Activated CD8-positive, alpha-beta memory T cell treated with anti-CD3 and anti-CD28 coated beads for 4 hours (primary cell): ENCODE measurements at places on chromosomes 3 and 15.

GRCh38 chr3:49602877-49603411 lies 48.7 kb downstream of the BSN start:
- DNase-seq = peak; percentile 58

GRCh38 chr3:139227165-139227564 lies 116.7 kb upstream of the MRPS22 start:
- no peak for DNase-seq

GRCh38 chr15:40991355-40991754 lies 38.1 kb downstream of the CHAC1 start:
- no peak for DNase-seq

DNA sequence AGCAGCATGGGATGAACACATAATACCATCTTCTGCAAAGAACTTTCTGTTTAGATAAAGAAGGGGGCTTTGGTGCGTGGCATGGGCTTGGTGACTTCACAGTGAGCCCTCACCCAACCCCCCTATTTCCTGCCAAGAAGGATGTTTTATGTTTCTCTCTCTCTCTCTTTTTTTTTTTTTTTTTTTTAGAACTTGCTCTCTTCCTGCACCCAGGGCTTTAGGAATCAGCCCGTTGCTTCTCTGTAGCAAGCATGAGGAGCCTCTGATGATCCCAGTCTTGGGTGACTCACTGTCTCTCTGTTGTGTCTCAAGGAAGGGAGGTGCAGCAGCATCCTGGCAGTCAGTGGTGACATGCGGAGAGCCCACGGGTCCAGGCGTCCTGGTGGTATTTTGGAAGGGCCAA lies 49.1 kb downstream of the CCK start:
- DNase-seq = no peak

GRCh38 chr3:48966876-48967361 lies 23.1 kb upstream of the P4HTM start:
- no peak for DNase-seq

GRCh38 chr3:47047673-47048072 lies 68.2 kb downstream of the NBEAL2 start:
- no peak for DNase-seq

DNA sequence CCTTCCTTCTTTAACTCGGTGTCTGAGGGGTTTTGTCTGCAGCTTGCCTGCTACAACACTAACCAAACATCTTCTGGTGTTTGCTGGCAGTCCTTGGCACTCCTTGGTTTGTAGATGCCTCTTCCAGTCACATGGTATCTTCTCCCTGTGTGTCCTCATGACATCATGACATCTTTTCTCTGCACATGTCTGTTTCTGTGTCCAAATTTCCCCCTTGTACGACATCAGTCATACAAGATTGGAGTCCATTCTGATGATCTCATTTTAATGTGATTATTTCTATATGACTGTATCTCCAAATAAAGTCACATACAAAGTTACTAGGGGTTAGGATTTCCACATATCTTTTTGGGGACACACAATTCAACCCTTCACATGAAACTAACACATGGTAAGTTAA lies 152.3 kb upstream of the LRRN1 start:
- no peak for DNase-seq
